ENCODE measurements at places on chromosomes 12 and 14.

- peak; percentile 80 for DNase-seq
Measured at GRCh38 chr12:75481774-75482173, 1.2 kb downstream of the GLIPR1 start.

DNA sequence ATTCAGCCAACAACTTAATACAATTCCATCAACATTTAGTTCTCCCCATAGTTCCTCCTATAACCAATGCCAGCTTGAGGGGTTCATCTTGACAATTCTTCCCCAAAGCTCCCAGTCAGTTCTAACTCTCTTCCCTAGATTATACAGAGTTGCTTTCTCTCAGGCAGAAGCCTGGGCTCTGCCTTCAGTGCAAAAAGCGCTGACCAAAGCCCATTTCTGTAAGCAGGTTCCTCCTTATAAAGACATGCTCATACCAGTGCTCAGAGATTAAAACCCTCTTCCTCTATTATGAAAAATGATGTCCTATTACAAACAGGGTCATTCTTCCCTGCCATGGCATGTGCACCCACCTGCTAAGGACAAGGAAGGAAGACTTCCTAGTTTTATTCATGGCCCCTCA, 16.2 kb downstream of the SPIC start:
- DNase-seq: no peak

GRCh38 chr14:90848944-90849731, 32.9 kb upstream of the TTC7B start:
- DNase-seq: peak; percentile 22

DNA sequence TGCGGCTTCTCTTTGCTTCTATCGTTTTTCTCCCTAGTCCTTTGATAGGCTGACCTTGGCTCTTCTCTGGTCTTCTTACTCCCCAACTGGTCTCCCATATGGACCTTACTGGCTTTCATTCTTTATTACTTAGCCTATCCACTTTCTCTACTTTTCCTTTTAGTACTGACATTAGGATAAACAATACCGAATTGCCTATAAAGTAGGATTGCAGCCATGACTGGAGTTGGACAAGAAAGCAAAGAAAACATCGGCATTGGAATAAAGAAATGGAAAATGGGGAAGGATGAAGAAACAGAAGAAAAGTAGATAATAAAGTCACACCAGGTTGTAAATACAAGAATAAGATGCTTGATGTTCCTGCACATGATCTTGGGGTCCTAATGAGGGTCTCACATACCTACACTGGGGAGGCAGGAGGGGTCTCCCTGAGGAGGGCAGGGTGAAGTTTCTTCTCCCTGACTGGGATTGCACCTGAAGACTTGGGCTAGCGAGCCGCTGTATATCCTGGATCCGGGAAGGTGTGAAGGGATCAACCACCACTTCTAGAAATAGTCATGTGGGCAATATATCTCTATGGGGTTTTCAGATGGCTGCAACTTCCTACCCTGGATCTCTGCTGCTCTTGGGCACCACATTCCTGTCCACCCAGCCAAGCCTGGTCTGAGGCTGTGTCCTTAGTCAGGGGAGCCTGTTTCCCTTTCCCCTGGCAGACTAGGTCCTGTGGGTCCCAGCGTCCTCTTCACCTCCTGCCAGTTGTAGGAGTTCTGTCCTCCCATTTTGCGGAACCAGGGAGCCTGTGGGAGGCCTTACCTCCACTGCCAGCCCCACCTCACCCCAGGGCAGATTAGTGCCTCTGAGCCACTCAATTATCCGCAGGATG, 13.1 kb downstream of the NKX2-1 start:
- DNase-seq: no peak

GRCh38 chr14:22479132-22479531, 109.9 kb downstream of the DAD1 start:
- no peak for DNase-seq

GRCh38 chr14:99138999-99139865, 132.8 kb downstream of the BCL11B start:
- no peak for DNase-seq

DNA sequence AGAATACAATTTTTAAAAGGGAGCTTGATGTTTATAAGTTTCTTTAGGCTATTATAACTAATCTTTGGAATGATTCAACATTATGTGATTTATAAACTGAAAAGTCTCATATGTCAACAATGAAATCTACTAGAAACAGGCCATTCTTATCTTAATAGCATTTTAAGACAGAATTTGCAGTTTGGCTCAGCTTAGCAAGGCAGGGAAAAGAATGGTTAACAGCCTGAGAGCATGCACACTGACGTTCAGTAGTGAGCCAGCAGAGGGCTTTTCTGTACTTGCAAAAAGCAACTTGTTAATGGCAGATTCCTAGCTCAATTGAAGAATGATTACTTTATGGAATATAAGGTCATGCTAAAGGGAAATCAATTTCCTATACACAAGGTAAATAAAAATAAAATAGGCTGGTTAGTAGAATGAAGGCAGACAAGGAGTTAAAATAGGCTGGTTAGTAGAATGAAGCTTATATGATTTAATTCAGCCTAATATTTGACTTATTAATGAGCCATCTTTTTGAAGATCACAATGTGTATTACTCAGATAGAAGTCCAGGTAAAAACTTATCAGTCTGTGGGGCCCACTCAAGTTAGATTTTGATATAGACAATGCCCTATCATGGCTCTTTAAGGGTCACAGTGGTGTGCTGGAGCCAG, 95.9 kb downstream of the OTOGL start:
- peak; percentile 78 for DNase-seq

DNA sequence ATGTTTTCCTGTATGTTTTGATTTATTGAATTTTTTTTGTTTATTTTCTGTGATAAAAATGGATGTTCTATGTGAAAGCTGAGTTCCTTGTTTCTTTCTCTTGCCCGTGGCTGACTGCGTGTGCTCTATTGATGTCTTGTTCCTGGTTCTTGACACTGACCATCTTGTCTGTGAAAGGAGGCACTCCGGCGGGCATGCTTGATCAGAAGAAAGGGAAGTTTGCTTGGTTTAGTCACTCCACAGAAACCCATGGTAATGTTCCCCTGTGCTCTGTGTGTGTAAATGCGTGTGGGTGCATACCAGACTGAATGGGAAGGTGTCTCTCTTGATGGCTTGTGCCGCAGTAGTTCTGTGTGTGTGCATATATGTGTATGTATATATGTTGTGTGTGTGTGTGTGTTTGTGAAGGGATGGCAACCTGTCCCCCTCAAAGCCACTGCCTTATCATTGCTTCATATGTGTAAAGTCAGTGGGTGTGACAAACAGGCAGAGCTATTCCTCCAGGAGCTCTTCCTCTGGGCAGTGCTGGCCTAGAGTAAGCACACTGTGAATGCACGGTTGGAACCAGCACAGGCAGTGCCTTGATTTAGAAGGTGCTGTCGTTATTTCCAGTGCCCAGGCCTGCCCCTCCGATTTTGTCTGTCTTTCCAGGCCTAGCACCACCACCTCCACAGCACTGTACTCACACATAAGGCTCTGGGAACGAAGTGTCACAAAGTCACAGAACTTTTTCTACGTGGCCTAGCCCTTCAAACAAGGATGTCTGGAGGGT, 247.3 kb upstream of the FKBP4 start:
- DNase-seq: no peak

DNA sequence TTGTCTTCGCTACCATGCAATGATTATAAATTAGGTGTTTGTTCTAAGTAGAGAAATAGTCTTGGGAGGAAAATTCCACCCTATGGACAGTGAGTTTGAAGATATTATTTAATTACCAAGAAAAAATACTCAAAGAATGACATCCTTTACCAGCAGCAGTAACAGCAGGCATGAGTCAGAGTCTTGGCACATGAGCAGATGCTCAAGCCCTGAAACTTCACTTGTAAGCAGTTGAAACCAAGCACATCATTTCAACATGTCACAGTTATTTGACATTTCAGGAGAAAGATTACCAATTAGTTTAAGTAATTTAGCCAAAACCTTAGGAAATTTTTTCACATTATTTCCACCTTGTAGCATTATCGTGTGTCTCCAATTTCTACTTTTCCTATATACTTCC, 99.2 kb downstream of the C12orf50 start:
- DNase-seq: peak; percentile 82
